ENCODE measurements at places on chromosomes 3 and 15. TPM values are rescaled to one million over a fixed set of nuclear protein-coding genes. Genes with fewer than 3 reads are reported as not detected.

PLXND1 gene
- 32.1 TPM for total RNA-seq

NAALADL2 gene
- total RNA-seq, result 0.50 TPM

PAQR5 gene
- total RNA-seq, result 16.0 TPM

ANKRD34C gene
- total RNA-seq, result not detected

C3orf85 gene
- total RNA-seq, result not detected

ANKDD1A gene
- 2.3 TPM for total RNA-seq

CYP1A1 gene
- total RNA-seq, result 0.62 TPM

ULK3 gene
- total RNA-seq, result 53.3 TPM

DNAH1 gene
- 1.8 TPM for total RNA-seq

TMEM44 gene
- total RNA-seq, result 23.1 TPM

FOXB1 gene
- not detected for total RNA-seq

AMT gene
- 2.1 TPM for total RNA-seq

TRH gene
- not detected for total RNA-seq

SNX1 gene
- 94.5 TPM for total RNA-seq

PYGO1 gene
- 6.8 TPM for total RNA-seq

CFAP91 gene
- total RNA-seq, result 0.68 TPM

CCDC9B gene
- 8.9 TPM for total RNA-seq

EOMES gene
- not detected for total RNA-seq

PROS1 gene
- total RNA-seq, result 9.2 TPM

IL17RE gene
- total RNA-seq, result 2.3 TPM

Data from A673 (cell line).